WTC11 (cell line): ENCODE measurements at places on chromosomes 11 and 22. TPM values are rescaled to one million over a fixed set of nuclear protein-coding genes. Genes with fewer than 3 reads are reported as not detected.
A peak's percentile ranks its signal among the peaks of the same experiment; 100 is the strongest.

KLHDC7B gene
- total RNA-seq: not detected in 3 replicates

IFITM10 gene
- total RNA-seq: 0.80 to 1.7 TPM (median 1.3 TPM) in 3 replicates

ANKK1 gene
- total RNA-seq: 0.09 to 0.15 TPM in 2 of 3 replicates, not detected in the other

UBQLNL gene
- 0.14 to 0.24 TPM in 2 of 3 replicates, not detected in the other for total RNA-seq

PRR14L gene
- total RNA-seq: 84.7 to 90.1 TPM (median 89.3 TPM) in 3 replicates

INS gene
- 0.44 to 0.62 TPM in 2 of 3 replicates, not detected in the other for total RNA-seq

UBE2L6 gene
- 38.8 to 48.5 TPM (median 47.4 TPM) in 3 replicates for total RNA-seq

KCNQ1OT1 gene
- 2.1 to 2.4 TPM (median 2.3 TPM) in 3 replicates for total RNA-seq

NTM gene
- 11.5 to 16.4 TPM (median 14.5 TPM) in 3 replicates for total RNA-seq

LRRC4C gene
- total RNA-seq: 0.41 to 1.3 TPM (median 0.72 TPM) in 3 replicates

DNA sequence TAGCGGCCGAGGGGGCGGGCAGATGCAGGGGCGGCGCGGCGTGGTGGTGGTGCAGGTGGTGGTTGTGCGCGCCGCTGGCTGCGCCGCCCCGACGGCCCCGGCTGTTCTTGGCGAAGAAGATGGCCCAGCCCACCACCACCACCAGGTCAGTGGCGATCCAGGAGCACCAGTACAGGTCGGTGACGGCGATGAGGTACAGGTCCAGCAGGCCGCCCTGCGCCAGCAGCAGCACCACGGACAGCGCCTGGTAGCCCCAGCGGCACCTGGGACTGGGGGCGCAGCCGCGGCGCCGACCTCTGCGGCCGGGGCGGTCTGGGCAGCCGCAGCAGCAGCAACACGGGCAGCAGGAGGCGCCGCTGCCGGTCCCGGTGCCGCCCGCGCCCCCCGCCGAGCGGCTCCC is 879 bp downstream of the TMEM121B start:
- peaks cover 3% of the 10 kb centered on the region; the same call in 1 of the 2 replicates for H3K27me3 ChIP-seq
- H3K4me1 ChIP-seq: peaks cover 25% of the 10 kb centered on the region
- H3K27ac ChIP-seq: no peak overlapping the region
- H3K4me3 ChIP-seq: peak overlapping the region; percentile 46
- peak; percentile 93 for DNase-seq

DNA sequence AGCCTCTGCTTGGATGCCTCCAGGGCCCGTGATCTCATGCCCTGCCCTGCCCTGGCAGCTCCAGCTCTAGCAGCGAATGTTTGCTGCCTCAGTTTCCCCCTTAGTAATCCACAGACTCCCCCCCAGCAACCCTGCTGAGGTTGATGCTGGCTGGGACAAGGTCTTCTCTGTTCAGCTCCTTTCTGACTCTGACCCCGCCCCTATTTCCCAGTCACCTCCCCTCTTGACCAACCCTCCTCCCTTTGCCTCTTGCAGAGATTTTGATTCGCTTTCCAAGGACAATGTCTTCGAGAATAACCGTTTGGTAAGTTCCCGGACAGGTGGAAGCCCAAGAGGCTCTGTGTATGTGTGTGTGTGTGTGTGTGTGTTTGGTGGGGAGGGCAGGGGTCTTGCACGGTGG is 5.6 kb downstream of the MICALL1 start:
- peak; percentile 31 for DNase-seq
- H3K36me3 ChIP-seq: peaks cover 8% of the 10 kb centered on the region
- peaks cover 41% of the 10 kb centered on the region for H3K4me1 ChIP-seq
- H3K4me3 ChIP-seq: no peak overlapping the region
- H3K27ac ChIP-seq: peak overlapping the region; percentile 65; the same call in 1 of the 2 replicates

DNA sequence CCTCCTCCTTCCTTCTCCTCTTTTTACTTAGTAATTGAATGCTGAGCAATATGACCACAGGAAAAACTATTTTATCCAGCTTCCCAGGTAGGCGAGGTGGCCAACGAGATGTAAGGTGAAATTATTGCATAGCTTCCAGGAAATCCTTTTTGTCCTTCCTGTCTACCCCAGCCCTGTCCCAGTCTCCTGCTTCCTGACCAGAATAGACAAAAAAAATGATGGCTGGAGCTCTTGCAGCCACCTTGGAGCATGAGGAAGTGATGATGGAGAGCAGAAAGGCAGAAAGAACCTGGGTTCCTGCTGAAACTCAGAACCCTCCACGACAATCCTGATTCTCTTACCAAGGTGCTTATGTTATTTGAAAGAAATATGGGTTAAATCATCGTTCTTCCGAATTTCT is 33.9 kb downstream of the DUSP8 start:
- no peak overlapping the region for H3K4me3 ChIP-seq
- no peak for DNase-seq
- no peak overlapping the region for H3K27ac ChIP-seq
- H3K27me3 ChIP-seq: peaks cover 37% of the 10 kb centered on the region
- H3K36me3 ChIP-seq: no peaks in the 10 kb centered on the region

GRCh38 chr11:36753960-36754359 is 155.9 kb upstream of the RAG2 start:
- no peak overlapping the region for H3K4me3 ChIP-seq
- no peaks in the 10 kb centered on the region for H3K4me1 ChIP-seq
- H3K36me3 ChIP-seq: peaks cover 52% of the 10 kb centered on the region
- no peak for DNase-seq
- H3K27me3 ChIP-seq: peaks cover 10% of the 10 kb centered on the region

- H3K27me3 ChIP-seq: no peaks in the 10 kb centered on the region
- H3K4me3 ChIP-seq: peak overlapping the region; percentile 100
- H3K4me1 ChIP-seq: peaks cover 40% of the 10 kb centered on the region
- peaks cover 79% of the 10 kb centered on the region for H3K36me3 ChIP-seq
- peak overlapping the region; percentile 92 for H3K27ac ChIP-seq
- DNase-seq: no peak
Measured at GRCh38 chr11:75402002-75402773, 2.9 kb downstream of the RPS3 start.

DNA sequence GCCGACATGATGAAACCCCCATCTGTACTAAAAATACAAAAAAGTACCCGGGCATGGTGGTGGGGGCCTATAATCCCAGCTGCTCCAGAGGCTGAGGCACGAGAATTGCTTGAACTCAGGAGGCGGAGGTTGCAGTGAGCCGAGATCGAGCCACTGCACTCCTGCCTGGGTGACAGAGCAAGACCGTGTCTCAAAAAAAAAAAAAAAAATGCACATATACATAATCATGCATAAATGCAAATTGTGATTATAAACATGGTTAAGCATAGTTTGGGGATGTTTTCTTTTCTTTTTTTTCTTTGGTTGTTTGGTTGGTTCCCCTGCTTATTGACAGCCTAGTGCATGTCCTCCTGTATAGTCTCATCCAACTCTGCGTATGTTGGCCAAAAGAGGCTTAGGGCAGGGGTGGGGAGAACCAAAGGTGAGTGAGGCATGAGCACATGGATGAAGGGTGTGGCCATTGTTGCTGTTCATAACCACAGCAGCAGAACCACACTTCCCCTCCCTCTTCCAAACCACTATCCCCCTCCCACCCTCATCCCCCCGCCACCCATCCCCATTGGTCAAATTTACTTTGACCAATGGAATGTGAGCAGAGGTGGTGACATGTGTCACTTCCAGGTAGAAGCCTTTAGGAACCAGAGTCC is 6.9 kb upstream of the VPS37C start:
- no peak for DNase-seq
- no peak overlapping the region for H3K4me3 ChIP-seq
- H3K27ac ChIP-seq: no peak overlapping the region
- H3K36me3 ChIP-seq: peaks cover 3% of the 10 kb centered on the region; the same call in 1 of the 2 replicates
- peaks cover 8% of the 10 kb centered on the region for H3K27me3 ChIP-seq
- H3K4me1 ChIP-seq: peaks cover 9% of the 10 kb centered on the region; the same call in 1 of the 2 replicates

DNA sequence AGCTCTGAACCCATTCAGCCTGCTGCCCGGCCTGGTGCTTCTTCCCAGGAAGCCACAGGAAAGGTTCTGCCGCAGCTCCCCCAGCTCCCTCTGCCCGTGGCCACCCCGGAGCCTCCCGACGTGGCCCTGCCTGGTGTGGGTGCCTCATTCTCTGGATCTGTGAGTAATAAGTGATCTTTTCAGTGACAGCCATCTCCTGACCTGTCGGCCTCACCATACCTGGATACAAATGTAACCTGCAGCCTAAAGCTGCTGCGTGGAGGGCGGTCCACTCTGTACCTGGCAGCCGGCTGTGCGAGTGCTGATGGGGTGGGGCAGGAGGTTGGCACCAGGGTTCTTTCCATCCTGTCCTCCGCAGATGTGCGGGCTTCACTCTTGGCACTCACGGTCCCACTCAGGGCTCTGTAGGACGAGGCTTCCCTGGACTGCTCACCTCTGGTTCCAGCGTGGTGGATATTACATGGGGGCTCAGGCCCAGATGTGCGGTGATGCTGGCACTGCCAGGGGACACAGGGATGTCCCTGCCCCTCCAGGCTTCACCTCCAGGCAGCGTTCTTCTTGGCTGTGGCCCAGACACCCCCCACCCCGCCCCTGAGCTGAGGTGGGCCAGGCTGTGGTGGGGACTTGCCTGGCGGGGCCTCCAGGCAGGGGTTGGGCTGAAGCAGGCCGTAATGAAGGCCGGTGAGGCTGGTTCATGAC is 748.5 kb downstream of the BRD1 start:
- no peaks in the 10 kb centered on the region for H3K27me3 ChIP-seq
- H3K4me1 ChIP-seq: no peaks in the 10 kb centered on the region
- no peak overlapping the region for H3K4me3 ChIP-seq
- H3K36me3 ChIP-seq: no peaks in the 10 kb centered on the region

DNA sequence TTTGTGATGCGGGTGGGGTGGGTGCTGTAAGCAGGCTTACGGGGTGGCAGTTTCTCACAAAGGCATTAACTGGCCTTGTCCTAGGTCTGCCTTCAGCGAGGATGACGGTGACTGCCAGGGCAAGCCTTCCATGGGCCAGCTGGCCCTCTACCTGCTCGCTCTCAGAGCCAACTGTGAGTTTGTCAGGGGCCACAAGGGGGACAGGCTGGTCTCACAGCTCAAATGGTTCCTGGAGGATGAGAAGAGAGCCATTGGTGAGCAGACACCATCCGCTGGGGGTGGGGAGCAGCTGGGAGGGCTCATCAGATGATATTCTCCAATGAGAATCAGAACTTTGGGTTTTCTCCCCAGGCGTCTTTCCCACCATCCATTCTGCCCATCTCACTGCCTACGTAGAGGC is 5.8 kb downstream of the TCN2 start:
- H3K4me1 ChIP-seq: peaks cover 18% of the 10 kb centered on the region
- no peaks in the 10 kb centered on the region for H3K27me3 ChIP-seq
- no peak overlapping the region for H3K27ac ChIP-seq
- peak; percentile 23 for DNase-seq

GRCh38 chr11:3022300-3022967 is 30.3 kb upstream of the NAP1L4 start:
- peaks cover 51% of the 10 kb centered on the region for H3K36me3 ChIP-seq
- H3K27me3 ChIP-seq: no peaks in the 10 kb centered on the region
- no peak overlapping the region for H3K4me3 ChIP-seq

- H3K36me3 ChIP-seq: no peaks in the 10 kb centered on the region
- no peaks in the 10 kb centered on the region for H3K27me3 ChIP-seq
- peaks cover 17% of the 10 kb centered on the region for H3K4me1 ChIP-seq
- no peak for DNase-seq
- no peak overlapping the region for H3K4me3 ChIP-seq
- no peak overlapping the region for H3K27ac ChIP-seq
Measured at GRCh38 chr11:83600661-83601060, 314.5 kb upstream of the CCDC90B start.

DNA sequence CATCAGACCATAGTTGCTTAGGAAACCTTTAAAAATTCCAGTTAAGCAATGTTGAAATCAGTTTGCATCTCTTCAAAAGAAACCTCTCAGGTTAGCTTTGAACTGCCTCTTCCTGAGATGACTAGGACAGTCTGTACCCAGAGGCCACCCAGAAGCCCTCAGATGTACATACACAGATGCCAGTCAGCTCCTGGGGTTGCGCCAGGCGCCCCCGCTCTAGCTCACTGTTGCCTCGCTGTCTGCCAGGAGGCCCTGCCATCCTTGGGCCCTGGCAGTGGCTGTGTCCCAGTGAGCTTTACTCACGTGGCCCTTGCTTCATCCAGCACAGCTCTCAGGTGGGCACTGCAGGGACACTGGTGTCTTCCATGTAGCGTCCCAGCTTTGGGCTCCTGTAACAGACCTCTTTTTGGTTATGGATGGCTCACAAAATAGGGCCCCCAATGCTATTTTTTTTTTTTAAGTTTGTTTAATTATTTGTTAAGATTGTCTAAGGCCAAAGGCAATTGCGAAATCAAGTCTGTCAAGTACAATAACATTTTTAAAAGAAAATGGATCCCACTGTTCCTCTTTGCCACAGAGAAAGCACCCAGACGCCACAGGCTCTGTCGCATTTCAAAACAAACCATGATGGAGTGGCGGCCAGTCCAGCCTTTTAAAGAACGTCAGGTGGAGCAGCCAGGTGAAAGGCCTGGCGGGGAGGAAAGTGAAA is 73.4 kb downstream of the NCAPD3 start:
- no peak overlapping the region for H3K27ac ChIP-seq
- DNase-seq: no peak
- no peaks in the 10 kb centered on the region for H3K4me1 ChIP-seq
- H3K36me3 ChIP-seq: peaks cover 76% of the 10 kb centered on the region

GRCh38 chr11:65496304-65497140 is 2.3 kb upstream of the MALAT1 start:
- H3K27me3 ChIP-seq: no peaks in the 10 kb centered on the region
- peaks cover 47% of the 10 kb centered on the region for H3K4me1 ChIP-seq
- H3K4me3 ChIP-seq: peak overlapping the region; percentile 63
- H3K27ac ChIP-seq: peak overlapping the region; percentile 97
- DNase-seq: no peak
- no peaks in the 10 kb centered on the region for H3K36me3 ChIP-seq

GRCh38 chr11:13862845-13863392 is 99.6 kb upstream of the SPON1 start:
- DNase-seq: no peak
- no peak overlapping the region for H3K27ac ChIP-seq
- H3K4me1 ChIP-seq: no peaks in the 10 kb centered on the region
- no peaks in the 10 kb centered on the region for H3K27me3 ChIP-seq

- H3K4me3 ChIP-seq: peak overlapping the region; percentile 85
- peak overlapping the region; percentile 81 for H3K27ac ChIP-seq
- H3K27me3 ChIP-seq: peaks cover 12% of the 10 kb centered on the region
- peaks cover 49% of the 10 kb centered on the region for H3K4me1 ChIP-seq
Measured at GRCh38 chr22:38273135-38273826, 471 bp upstream of the TMEM184B start.

- DNase-seq: peak; percentile 54
- H3K36me3 ChIP-seq: no peaks in the 10 kb centered on the region
- H3K27me3 ChIP-seq: peaks cover 31% of the 10 kb centered on the region
- H3K4me3 ChIP-seq: peak within 1 kb of the TSS; percentile 77
- peaks cover 54% of the 10 kb centered on the region for H3K4me1 ChIP-seq
Measured at GRCh38 chr11:134412203-134413042, at the start of gene B3GAT1. Gene B3GAT1 (minus strand): TSS chr11:134412242. CDS start chr11:134387659, 24,583 bp downstream.

DNA sequence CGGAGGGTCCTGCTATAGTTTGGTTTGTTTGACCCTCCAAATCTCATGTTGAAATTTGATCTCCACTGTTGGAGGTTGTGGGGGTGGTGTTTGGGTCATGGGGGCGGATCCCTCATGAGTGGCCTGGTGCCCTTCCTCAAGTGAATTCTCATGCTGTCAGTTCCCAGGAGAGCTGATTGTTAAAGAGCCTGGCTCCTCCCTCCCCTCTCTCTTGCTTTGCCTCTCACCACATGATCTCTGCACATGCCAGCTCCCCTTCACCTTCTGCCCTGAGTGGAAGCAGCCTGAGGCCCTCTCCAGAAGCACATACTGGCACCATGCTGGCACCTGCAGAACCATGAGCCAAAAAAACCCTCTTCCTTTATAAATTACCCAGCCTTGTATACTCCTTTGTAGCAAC is 7.1 kb downstream of the TSPAN18 start:
- peaks cover 46% of the 10 kb centered on the region for H3K27me3 ChIP-seq
- H3K36me3 ChIP-seq: peaks cover 10% of the 10 kb centered on the region
- no peak overlapping the region for H3K4me3 ChIP-seq

- H3K27me3 ChIP-seq: no peaks in the 10 kb centered on the region
- DNase-seq: no peak
- no peaks in the 10 kb centered on the region for H3K36me3 ChIP-seq
- H3K4me1 ChIP-seq: peaks cover 11% of the 10 kb centered on the region
- no peak overlapping the region for H3K27ac ChIP-seq
Measured at GRCh38 chr11:30921811-30922210, 335.7 kb upstream of the MPPED2 start.
